ENCODE measurements at places on chromosomes 6 and 20.

GRCh38 chr6:161091972-161092701, 100.6 kb downstream of the MAP3K4 start:
- DNase-seq, result no peak

- no peak for DNase-seq
These were observed 295.3 kb downstream of the PRL start for GRCh38 chr6:22001396-22002027.

DNA sequence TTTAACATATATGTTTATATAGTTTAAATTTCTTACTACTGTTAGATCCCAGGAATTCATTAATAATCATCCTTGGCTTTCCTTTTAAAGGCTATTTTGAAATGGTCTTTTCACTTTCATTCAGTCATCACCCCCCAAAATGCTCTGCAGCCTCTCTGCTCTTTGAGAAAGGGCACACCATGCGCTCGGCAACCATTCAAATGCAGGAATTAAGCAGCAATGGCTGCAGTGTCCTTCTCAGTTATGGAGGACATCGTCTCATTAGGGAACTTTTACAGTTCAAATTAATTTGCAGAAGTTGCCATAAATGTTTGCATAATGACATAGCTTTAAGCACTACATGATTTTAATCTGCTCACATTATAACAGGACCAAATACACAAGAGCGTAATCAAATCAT, 6.3 kb downstream of the TUBB1 start:
- no peak for DNase-seq

DNA sequence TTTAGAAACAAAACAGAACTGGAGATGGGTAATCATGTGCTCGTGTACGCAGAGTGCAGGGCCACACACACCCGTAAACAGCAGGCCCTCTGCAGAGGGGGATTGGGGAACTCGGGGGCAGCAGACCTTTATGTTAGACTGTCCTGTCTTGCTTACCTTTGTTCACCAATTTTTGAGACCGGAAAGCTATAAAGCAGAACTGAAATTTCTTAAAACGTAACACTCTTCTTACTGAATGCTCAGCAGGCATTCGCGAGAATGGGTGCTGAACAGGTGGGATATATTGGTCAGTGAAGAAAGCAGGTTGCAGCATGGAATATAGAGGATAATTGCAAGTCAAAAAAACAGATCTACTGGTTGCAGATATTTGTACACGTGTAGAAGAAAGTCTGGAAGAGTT, 211.1 kb downstream of the BMP7 start:
- DNase-seq, result no peak

Measured in stimulated activated CD4-positive, alpha-beta T cell treated with anti-CD3 and anti-CD28 coated beads, TNF-alpha, amount 100 ng/mL, for 1 hour (primary cell).